ENCODE measurements at places on chromosomes 11 and 22.

DNA sequence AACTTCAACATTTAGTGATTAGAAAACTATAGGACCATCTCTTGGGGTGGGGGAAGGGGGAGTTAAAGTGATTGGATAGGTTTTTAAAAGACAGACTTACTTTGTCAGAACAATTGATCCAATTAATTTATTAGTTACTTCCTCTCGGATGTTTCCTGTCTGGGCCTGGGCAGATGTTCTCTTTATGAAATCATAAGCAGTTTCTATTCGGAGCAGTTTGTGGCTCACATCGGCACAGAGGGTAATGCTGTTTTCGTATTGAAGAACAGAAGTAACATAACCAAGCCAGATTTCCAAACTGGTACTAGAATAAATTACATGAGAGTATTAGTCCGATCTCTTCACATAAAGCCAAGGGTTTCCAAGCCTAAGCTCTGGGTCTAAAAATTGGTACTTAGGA lies 20.6 kb downstream of the PIWIL3 start:
- no peak for DNase-seq

DNA sequence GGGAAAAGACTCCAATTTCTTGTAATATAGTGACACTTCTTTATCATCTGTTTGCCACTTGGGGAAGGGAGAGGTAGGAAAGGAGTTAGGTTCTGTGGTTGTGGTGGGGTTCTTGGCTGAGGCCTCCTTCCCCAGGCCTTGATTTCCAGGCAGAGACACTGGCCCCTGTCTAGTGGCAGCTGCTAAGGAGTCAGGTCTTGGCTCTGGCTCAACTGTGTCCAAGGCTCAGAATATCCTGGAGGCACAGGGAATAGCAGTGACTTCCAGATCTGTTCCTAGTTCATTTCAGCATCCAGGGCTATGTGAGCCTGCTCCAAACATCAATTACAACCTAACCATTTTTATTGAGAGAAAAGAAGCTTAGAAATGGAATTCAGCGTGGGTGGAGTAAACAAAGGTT lies 29.5 kb downstream of the PPFIBP2 start:
- DNase-seq: no peak

DNA sequence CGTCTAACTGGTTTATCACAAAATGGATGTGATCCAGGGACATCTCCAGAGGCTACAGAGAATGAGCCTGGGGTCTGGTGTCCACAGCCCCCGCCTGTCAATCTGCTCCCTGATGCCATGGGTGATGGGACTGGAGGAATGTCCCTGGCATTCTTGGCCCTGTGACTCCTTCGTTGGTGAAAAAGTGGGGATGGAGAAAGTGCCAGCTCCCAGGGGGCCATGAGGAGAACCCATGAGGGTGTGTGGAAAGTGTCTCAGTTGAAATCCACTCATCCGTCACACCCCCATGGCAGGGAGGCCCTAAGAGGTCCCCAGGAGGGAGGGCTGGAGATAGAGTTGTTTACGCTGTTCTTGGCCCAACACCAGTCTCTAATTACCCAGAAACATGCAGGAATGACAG lies 322.0 kb downstream of the CTTN start:
- no peak for DNase-seq

DNA sequence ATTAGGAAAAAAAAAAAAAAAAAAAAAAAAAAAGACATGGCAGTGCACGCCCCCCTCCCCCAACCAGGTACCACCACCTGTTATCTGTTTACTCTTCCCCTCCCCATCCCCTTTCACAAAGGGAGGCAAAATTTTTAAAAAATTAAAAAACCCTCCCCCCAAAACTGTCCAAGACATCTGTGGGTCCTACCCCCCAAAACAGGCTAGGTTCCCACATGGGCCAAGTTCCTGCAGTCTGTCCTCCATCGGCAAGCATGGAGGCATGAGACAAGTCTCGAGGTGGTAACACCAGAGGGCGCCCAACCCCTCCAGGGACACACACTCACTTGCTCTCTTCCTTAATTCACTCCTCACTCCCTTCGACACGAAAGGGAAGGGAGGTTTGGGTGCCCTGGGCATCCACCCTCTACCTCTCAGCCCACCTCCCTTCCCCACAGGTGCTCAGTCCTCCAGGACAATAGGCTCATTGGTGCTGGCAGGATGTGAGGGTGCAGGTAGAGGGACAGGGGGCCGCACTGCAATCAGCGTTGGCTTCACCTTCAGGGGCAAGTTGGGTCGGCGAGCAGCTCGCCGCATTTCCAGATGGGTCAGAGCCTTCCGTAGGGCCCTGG lies 2.2 kb upstream of the TUT1 start:
- peak; percentile 64 for DNase-seq

DNA sequence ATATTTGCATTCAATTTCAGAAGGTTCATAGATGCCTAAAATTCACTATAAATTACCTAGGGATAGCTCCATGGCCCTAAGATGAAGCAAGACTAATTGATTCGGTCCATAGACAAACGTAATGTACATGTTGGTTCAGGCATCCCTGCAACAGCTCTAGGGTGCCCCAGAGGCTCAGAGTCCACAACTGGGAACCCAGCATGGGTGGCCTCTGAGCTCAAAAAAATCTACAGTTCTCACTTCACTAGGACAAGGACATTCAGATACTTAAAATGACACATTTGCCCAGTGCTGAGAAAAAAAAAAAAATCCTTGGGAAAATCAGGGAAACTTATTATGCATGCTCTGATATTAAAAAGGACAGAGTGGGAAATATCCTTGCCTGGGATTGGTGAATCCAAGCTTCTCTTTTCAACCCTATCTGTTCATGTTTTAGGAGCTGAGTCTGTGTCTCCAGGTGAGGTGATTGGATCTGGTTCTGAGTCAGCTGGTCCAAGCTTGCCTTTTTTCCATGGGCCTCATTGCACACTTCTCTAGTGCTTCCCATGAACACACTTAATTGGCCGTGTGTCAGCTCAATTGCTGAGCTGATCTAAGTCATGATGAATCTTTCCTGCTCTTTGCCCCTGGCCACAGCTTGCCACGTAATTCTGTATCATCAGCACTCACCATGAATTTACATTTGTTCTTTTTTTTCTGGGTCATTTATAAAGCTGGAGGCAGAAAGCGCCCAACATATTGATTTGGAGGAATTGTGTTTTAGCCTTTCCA lies 116.3 kb upstream of the RCN1 start:
- peak; percentile 34 for DNase-seq

All from retina (tissue), 1 donor.